Anterior cingulate cortex (tissue), 58 donors: ENCODE measurements at places on chromosomes 16 and 17.

- DNase-seq = no peak
These were observed 13.7 kb downstream of the PPY start for GRCh38 chr17:43928609-43929008.

- peak; percentile 26 for DNase-seq
These were observed 938 bp downstream of the NCOR1 start for GRCh38 chr17:16214190-16215001.

DNA sequence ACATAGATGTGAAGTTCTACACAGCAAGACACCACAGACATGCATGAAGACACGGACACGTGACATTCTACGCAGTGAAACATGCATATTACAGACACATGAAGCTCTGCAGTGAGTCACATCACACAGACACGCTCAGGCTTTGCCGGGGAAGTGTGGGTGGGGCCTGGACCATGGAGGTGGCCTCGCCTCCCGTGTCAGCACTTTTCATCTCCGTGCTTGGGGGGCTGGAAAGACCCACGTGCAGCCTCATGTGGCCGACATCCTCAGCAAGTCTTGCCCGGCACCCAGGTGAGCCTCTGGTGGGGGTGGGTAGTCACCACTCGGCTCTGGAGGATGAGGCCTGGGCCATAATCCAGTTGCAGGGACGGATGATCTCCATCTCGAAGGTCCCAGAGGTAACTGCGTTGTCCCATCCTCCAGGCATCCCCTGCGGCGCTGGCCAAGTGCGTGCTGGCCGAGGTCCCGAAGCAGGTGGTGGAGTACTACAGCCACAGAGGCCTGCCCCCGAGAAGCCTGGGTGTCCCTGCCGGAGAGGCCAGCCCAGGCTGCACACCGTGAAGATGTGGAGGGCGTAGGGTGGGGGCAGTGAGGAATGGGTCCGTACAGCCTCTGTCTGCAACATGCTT lies 17.3 kb upstream of the DPEP1 start:
- DNase-seq = no peak

DNA sequence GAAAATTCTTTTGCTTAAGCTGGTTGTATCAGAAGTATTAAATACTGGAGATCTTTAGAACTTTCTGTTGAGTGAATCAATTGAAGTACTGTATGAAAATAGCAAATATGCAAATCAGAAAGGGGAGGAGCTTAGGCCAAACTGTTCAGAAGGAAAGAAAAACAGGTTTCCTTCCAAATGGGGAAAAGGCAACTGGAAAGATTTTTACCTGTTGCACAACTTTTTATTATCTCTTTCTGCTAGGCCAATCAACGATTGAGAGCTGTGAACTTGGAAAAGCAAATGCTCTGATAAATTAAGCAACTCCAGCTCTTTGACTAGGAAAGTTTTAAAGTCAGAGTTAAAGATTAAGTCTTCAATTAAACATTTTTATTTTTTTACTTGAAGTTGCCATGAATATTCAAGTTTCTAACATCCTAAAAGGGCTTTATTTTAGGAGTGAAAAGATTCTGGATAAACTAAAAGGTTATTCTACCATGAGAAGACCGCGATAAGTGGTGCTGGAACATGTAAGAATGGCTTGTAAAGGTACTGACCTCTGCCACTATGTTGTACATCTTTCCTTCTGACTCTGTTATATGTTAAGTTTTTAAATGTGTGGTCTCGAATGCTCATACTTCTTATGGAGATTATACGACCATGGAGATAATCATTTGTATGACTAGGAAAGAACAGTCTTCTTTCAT lies 16.5 kb downstream of the DCUN1D3 start:
- no peak for DNase-seq

- DNase-seq = no peak
These were observed 94.1 kb downstream of the USP32 start for GRCh38 chr17:60297760-60298401.
